ENCODE measurements at places on chromosomes 12 and 14. TPM values are rescaled to one million over a fixed set of nuclear protein-coding genes. Genes with fewer than 3 reads are reported as not detected.

Gene ALDH1L2
- total RNA-seq: 80.8 TPM

Gene OR6C2
- total RNA-seq: not detected

Gene CISTR
- total RNA-seq: not detected

Gene TAMALIN
- 3.0 TPM for total RNA-seq

Gene SLCO1B3
- total RNA-seq: not detected
